IMR-90 (cell line): ENCODE measurements at places on chromosomes 6 and 20.

DNA sequence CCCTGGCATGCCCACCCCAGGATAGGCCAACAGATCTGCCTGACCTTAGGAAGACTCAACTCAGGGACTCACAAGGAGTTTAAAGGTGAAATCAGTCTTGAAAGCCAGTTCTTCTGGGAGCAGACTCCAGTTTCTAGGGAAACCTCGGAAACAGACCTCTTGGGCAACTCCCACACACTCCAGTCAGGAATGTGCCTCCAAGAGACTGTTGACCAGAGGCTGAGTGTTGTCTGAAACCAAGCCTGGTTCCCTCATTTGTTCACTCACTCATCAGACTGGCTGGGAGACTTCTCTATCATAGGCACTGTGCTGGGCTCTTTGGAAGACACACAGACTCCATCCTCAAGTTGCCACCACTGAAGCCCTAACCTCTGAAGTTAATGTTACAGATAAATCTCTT is 1.8 kb downstream of the TREM1 start:
- DNase-seq = peak; percentile 20
- peaks cover 2% of the 10 kb centered on the region for H3K27me3 ChIP-seq
- H3K4me1 ChIP-seq = no peaks in the 10 kb centered on the region
- H3K4me3 ChIP-seq = no peak overlapping the region

DNA sequence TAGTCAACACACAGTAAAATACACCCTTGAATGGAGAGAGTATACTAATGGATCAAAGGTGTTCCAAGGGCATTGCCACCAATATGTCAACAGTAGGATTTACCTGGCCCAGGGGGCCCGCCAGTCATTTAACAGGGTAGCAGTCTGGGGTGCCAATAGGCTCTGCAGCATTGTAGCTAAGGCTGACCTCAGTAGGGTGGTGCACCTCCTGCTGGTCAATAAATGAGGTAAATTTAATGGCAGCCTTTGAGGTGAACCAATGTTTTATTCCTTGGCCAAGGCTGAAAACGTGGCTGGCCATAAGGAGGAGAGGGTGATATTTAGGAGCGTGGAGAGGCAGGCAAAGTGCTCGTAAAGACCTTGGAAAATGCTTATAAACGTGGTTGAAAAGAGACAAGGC is 147.2 kb downstream of the RPS12 start:
- no peak overlapping the region for H3K4me3 ChIP-seq
- H3K27ac ChIP-seq = no peak overlapping the region
- H3K27me3 ChIP-seq = no peaks in the 10 kb centered on the region
- DNase-seq = no peak
- H3K36me3 ChIP-seq = no peaks in the 10 kb centered on the region

DNA sequence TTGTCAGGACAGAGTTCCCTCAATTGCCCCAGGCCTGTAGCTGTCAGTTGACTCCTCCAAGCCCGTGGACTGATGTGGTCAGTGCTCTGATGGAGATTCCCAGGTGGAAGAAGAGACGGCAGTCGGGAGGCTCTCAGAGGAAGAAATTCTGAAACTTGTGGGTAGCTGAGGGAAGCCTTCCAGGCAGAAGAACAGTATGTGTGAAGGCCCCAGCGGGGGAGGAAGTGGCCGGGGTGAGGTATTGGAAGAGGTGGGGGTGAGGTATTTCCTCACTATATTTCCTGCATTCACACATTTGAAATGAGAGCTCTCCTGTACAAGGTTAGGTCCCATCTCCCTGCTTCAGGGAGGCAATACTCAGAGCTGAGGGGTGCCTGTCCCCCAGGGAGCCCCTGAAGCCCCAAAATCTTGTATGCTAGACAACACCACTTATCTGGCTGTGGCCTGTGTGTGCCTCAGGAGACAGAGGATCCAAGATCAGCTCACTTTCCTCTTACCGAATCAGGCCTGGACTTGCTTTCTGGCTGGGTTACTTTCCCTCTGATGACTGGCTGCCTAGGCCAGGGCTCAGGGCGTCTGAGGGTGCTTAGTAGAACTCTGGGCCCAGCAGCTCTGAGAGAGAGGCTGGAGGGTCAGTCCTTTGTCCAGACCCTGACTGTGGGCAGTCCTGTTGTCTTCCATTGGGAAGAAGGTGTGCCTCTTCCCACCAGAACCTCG is 49.3 kb upstream of the MYL9 start:
- DNase-seq = no peak
- no peak overlapping the region for H3K27ac ChIP-seq
- H3K4me1 ChIP-seq = peaks cover 30% of the 10 kb centered on the region
- H3K4me3 ChIP-seq = no peak overlapping the region

DNA sequence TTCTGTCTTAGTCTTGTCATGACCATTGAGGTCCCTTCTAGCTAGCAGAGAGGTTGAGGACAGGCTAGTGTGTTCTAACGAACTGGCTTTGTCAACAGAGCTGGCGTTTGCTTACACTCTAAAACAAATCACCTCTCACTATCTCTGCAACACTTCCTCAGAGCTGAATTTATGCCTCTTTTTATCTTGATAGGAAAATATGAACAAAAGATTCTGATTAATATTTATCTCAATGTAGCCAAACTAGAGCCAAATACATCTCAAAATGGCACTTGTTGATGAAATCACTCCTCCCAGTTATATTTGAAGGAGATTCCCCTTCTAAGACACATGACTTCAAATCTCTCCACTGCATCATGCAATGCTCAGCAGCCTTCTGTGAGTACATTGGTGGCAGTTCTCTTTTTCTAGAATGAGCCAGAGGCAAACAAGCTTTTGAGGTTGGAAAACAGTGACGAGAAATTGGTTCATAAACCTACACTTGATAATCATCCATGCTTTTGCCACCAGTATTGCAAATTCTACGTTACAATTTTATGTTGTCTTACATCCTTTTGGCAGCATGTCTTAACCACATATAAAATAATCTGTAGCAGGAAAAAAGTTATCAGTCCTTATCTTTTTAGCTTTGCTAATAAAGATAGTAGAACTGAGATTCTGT is 615.7 kb upstream of the CITED2 start:
- peaks cover 3% of the 10 kb centered on the region; the same call in 1 of the 2 replicates for H3K4me1 ChIP-seq
- H3K27ac ChIP-seq = no peak overlapping the region
- no peaks in the 10 kb centered on the region for H3K27me3 ChIP-seq
- DNase-seq = no peak
- H3K36me3 ChIP-seq = no peaks in the 10 kb centered on the region

DNA sequence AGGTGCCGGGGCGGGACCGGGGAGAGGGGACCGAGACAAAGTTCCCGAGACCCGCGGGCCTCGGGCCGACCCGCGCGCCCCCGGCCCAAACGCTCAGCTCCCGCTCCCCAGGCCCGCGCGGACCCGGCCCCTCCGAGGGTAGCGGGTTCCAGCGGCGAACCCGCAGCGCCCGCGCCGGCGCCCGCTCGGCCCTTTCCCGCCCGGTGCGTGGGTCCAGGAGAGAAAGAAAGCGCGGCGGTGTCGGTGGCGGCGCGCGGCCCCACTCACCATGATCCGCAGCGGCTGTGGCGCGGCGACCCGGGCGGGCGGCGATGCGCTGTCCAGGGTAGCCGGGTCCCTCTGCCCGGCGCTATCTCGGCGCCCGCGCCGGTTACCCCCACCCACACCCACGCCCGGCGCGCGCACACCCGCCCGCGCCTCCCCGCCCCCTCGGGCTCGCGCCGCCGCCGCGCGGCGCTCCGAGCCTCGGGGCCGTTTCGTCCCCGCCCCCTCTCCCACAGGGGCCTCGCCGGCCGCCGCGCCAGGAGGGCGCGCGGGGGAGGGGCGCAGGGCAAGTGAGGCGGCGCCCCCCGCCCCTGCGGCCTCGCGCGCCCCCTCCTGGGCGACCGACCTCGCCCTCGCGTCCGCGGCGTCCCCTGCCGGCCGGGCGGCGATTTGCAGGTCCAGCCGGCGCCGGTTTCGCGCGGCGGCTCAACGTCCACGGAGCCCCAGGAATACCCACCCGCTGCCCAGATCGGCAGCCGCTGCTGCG is at the start of gene ELOVL2:
ELOVL2 (minus strand) TSS at position 345 of the 751 bp plus-strand sequence; CDS start at position 270, 75 bp downstream.
- peak within 1 kb of the TSS; percentile 74 for H3K4me3 ChIP-seq
- H3K27me3 ChIP-seq = no peaks in the 10 kb centered on the region
- H3K27ac ChIP-seq = peak within 1 kb of the TSS; percentile 54
- no peaks in the 10 kb centered on the region for H3K36me3 ChIP-seq

DNA sequence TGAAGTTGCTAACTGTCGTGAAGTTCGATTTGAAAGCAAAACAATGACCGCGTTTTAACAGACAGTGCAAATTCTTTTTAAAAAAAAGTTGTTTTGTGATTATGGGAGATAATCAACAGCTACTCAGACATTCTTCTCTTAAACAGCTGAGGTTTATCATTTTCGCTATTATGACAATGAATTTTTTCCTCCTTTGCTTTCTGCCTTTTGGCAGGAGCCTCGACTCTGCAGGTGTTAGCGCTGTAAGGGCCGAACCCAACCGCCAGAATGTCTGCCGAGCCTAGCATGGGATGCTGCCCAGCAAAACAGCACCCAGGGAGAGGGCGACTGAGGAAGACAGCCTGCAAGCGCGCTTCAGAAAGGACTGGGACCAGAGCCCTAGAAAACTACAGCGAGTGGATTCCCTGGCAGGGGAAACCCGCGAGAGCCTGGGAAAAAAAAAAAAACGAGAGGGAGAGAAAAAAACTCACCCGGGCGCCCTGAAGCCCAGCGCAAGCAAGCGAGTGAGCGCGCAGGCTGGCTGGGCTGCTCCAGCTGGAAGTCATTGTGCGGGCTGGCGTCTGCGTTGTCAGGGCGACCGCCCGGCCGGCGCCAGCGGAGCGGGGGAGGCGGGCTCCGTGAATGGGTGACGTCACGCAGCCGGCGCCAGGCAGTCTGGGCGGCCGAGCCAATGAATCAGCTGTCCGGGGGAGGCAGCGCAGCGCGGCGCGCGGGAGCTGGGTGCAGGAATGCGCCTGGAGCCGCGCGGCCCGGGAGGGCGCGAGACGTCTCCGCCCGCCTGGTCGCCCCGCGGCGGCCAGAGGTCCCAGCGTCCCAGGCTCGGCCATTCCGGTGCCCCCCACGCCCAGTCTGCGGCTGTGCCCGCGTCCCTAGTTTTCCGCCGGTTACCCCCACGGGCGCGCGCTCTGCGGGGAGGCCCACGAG is 32.7 kb upstream of the ID4 start:
- no peaks in the 10 kb centered on the region for H3K27me3 ChIP-seq
- H3K4me3 ChIP-seq = peak overlapping the region; percentile 63
- peak overlapping the region; percentile 93 for H3K27ac ChIP-seq
- peaks cover 2% of the 10 kb centered on the region for H3K4me1 ChIP-seq
- H3K36me3 ChIP-seq = no peaks in the 10 kb centered on the region
- DNase-seq = peak; percentile 96

- no peak overlapping the region for H3K27ac ChIP-seq
- H3K27me3 ChIP-seq = no peaks in the 10 kb centered on the region
- H3K4me1 ChIP-seq = peaks cover 24% of the 10 kb centered on the region
- H3K36me3 ChIP-seq = peaks cover 21% of the 10 kb centered on the region
- DNase-seq = peak; percentile 85
Measured at GRCh38 chr20:19986419-19986818, 30.7 kb upstream of the NAA20 start.

DNA sequence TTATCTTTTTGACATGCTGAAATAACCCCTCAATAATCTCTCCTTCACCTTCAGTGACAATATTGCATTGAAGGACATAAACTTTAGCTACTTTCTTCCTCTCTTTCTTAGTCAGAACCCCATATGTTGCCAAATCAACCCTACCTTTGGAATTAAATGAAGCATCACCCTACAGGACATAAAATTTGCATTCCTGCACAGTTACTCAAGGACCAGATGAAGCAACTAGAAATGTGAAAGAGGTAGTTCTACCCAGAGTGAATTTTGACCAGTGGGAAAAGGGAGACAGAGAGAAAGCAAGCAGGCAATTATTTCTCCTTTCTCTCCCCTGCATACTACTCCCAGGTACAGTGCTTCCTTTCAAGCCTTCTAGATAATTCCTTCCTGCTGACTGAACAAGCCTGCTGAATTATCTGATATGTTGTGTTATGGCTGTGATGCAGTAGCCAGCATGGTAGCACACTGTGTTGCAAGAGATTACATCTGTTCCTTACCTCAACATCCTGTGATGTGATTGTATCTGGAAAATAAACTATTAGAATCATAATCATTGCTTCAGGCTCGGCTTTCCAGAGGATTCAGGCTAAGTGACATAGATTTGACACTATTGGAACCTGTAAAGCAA is 16.6 kb downstream of the TENT5A start:
- H3K27ac ChIP-seq = no peak overlapping the region
- H3K36me3 ChIP-seq = no peaks in the 10 kb centered on the region
- DNase-seq = peak; percentile 38
- H3K27me3 ChIP-seq = no peaks in the 10 kb centered on the region
- H3K4me1 ChIP-seq = 0 out of 2 replicates have a peak, but pooled peaks cover 1% of the 10 kb centered on the region

DNA sequence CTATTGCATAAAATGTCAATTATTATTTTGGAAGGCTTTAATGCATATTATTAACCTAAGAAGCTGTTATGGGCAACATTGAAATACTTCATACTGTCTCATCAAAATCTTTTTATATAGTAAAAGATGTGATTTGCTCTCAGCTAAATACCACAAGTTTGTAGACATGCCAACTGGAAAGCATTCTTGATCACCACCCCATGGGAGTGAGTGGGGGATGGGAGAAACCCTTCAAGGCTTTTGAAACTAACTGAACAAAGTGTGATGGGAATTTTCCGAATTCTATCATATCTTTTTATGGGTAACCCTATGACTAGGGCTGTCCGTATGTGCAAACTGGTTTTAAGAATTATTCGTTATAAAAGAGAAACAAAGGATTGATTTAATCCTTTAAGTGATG is 377.3 kb upstream of the JAG1 start:
- no peaks in the 10 kb centered on the region for H3K36me3 ChIP-seq
- H3K4me1 ChIP-seq = no peaks in the 10 kb centered on the region
- H3K27ac ChIP-seq = no peak overlapping the region
- H3K27me3 ChIP-seq = no peaks in the 10 kb centered on the region
- H3K4me3 ChIP-seq = no peak overlapping the region

DNA sequence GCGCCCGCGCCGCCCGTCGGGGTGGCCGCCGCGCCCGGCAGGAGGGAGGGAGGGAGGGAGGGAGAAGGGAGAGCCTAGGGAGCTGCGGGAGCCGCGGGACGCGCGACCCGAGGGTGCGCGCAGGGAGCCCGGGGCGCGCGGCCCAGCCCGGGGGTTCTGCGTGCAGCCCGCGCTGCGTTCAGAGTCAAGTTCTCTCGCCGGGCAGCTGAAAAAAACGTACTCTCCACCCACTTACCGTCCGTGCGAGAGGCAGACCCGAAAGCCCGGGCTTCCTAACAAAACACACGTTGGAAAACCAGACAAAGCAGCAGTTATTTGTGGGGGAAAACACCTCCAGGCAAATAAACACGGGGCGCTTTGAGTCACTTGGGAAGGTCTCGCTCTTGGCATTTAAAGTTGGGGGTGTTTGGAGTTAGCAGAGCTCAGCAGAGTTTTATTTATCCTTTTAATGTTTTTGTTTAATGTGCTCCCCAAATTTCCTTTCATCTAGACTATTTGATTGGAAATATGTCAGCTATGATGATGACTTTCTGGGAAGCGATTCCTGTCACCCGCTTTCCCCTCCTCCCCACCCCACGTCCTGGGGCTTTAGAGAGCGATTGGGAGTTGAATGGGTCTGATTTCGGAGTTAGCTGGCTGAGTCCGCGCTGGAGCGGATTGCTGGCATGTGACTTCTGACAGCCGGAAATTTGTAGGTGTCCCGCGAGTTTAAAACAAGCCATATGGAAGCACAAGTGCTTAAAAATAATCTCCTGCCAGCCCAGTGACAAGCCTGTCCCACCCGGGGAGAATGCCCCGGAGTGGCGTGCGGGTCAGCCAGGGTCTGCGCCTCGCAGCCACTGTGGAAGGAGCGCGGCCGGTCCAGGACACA is 1.1 kb downstream of the ESR1 start:
- H3K36me3 ChIP-seq = no peaks in the 10 kb centered on the region
- H3K4me1 ChIP-seq = no peaks in the 10 kb centered on the region; the same call in 1 of the 2 replicates
- DNase-seq = no peak
- peaks cover 31% of the 10 kb centered on the region for H3K27me3 ChIP-seq
- H3K4me3 ChIP-seq = no peak overlapping the region
- no peak overlapping the region for H3K27ac ChIP-seq

- H3K4me1 ChIP-seq = no peaks in the 10 kb centered on the region
- no peaks in the 10 kb centered on the region for H3K27me3 ChIP-seq
- no peak for DNase-seq
- no peak overlapping the region for H3K4me3 ChIP-seq
- no peaks in the 10 kb centered on the region for H3K36me3 ChIP-seq
Measured at GRCh38 chr6:141077355-141078333, 1055.1 kb upstream of the GJE1 start.
